ENCODE measurements at places on chromosomes 1 and 21.

- no peak for DNase-seq
Observed at GRCh38 chr1:81364088-81364487, 436.6 kb upstream of the ADGRL2 start.

GRCh38 chr1:204494281-204495077 is at the start of gene PIK3C2B:
Gene PIK3C2B (minus strand): TSS chr1:204494805. CDS start chr1:204469802, 25,003 bp downstream.
- DNase-seq = peak; percentile 87

- no peak for DNase-seq
Observed at GRCh38 chr1:92031281-92032110, 1.7 kb downstream of the EPHX4 start.

- no peak for DNase-seq
Observed at GRCh38 chr1:7535934-7536878, 234.9 kb upstream of the VAMP3 start.

DNA sequence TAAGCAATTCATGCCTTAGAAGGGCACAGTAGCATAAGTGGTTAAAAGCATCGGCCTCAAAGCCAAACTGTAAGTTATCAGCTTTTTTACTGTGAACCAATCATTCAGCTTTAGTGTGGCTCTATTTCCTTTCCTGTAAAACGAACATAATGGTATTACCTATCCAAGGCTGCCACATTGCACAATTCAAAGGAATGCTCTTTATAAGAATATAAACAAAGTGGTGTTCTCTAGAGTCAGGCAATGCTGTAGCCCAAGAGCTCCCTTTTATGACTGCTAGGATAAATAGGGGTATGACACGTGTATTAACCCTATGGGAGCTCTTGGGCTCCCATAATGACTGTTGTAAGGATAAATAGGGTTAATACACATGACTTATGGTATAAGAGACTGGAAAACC is 25.4 kb downstream of the INTS7 start:
- no peak for DNase-seq

DNA sequence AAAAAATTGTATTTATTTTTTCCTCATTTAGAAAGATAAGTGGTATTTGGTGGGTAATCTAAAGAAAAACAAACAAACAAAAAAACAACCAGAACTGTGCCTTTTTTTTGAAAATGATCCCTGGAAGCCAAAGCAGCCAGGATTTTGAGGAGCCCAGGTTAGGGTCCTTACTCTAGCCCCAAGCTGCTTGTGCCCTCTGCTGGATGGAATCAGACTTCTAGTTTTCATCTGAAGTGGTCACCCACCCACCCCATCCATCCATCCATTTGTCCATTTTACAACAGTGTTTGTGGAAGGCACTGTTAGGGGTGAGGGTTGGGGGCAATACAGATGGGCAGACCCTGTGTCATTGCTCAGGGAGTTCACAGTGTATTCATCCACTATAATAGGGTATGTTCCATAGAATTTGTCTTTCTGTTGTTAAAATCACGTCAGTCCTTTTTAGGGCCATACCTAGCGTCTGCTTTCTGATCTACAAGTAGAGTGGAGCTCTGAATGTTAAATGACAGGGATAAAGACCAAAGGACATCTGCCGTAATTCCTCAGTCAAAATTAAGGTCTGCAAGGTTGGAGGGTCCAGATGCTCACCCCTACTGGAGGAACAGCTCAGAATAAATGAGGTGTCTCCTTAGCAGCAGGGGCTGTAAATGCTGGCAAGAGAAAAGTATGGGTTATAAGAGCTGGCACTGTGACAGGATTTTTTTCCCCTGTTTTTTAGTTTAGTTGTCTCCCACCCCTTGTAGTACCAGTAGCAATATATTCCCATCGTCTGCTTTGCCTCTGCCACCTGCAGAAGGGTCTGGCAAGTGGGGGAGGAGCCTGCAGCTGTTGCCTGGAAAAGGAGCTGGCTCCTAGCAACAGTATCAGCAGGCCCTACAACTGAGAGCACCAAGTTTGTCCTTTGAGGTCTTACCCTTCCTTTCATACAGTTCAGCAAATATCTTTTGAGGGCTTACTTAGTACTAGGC is 3.2 kb downstream of the LRRC42 start:
- peak; percentile 28 for DNase-seq

DNA sequence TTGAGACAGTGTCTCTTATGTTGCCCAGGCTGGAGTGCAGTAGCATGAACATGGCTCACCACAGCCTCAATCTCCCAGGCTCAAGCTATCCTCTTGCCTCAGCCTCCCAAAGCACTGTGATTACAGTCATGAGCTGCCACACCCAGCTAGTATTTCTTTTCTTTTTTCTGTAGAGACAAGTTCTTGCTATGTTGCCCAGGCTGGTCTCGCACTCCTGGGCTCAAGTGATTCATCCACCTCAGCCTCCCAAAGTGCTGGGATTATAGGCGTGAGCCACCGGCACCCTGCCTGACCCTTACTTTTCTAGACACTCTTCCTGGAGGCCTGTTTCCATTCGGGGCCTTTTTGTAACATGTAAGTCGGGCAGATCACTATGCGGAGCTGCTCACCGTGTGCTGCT is 30.1 kb upstream of the SRP9 start:
- DNase-seq = no peak

DNA sequence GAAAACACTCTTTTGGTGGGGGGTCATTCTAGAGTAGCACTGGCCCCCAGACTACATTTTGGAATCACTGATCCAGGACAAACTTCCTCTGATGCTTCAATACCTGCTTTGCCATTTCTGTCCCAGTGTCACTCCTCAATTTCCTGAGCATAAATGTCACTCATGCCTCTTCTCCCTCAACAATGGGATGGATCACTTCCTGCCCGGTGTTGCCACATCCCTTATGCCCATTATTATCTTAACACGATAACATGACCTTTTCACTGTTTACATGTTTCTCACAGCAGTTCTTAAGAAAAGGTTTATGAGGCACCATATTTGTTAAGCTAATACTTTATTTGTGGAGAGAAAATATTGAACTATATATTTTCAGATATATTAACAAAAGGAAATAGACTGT is 3.9 kb upstream of the ITLN1 start:
- no peak for DNase-seq
